ENCODE measurements at places on chromosomes 7 and 10.

DNA sequence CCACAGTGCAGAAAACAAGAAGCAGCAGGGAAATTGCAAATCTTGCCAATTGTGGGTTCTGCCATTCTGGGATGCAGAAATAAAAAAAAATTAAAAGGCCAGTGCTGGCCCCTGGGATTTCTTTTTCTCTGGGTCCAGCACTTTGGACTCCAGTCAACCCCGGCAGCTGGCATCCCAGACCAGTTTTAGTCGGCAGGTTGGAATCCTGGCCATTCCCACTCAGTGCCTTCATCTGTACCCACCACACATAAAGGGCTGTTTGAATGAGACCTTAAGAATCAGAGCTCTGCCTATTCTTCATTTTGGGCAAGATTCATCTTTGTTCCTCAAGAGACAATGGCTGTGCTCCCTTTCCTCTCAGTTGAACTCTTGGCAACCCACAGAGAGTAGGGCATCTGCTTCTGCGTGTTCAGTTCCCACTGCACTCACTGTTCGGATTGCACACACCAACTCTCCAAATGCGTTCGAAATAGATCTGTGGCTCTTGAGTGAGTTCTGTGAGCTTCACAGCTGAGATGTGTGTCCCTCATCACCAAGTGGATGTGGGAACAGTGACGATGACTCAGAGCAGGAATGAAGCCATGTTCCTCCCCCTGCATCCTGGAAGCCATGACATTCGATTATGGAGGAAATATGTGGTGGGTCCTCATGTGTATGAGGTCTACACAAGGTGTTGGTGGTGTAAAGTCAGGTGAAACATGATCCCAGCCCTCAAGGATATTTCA lies 63.0 kb upstream of the EGFR start:
- no peak for DNase-seq

- no peak for DNase-seq
These were observed 89.3 kb downstream of the CYP51A1 start for GRCh38 chr7:92044940-92045339.

DNA sequence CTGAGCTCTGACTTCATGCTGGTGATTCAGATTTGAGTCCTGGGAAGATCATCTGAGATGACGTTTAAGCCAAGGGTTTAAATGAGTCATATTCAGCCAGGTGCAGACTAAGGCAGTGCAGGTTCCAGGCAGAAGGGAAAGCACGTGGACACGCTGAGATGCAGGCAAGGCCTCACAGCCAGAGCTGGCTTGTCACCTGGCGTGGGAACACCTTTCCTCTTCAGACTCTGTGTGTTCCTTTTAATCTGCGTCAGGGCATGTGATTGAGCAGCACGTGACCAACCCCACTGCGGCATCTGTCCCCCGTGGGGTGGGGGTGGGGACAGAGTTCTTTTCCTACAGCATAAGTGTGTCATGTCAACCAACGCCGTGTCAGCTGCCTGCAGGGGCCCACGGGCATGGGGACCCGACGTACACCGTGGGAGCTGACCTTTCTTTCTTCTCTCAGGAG lies 10.7 kb upstream of the IDI2 start:
- no peak for DNase-seq

DNA sequence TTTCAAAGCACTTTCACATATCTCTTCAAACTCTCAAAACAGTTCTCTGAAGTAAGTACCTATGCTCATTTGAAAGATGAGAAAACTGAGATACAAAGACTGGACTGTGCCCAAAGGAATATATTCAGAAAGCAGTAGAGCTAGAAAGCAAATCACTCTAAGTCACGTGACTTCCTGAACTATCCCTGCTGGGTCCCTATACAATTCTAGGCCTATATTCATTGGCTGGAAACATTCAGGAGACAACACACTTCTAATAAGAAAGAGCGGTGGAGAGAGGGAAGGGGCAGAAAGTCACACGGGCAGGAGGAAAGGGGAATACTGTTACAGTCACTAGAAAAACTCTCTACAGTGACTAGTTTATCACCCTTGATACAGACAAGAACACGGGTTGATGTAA lies 140.0 kb downstream of the CHCHD3 start:
- DNase-seq = no peak

DNA sequence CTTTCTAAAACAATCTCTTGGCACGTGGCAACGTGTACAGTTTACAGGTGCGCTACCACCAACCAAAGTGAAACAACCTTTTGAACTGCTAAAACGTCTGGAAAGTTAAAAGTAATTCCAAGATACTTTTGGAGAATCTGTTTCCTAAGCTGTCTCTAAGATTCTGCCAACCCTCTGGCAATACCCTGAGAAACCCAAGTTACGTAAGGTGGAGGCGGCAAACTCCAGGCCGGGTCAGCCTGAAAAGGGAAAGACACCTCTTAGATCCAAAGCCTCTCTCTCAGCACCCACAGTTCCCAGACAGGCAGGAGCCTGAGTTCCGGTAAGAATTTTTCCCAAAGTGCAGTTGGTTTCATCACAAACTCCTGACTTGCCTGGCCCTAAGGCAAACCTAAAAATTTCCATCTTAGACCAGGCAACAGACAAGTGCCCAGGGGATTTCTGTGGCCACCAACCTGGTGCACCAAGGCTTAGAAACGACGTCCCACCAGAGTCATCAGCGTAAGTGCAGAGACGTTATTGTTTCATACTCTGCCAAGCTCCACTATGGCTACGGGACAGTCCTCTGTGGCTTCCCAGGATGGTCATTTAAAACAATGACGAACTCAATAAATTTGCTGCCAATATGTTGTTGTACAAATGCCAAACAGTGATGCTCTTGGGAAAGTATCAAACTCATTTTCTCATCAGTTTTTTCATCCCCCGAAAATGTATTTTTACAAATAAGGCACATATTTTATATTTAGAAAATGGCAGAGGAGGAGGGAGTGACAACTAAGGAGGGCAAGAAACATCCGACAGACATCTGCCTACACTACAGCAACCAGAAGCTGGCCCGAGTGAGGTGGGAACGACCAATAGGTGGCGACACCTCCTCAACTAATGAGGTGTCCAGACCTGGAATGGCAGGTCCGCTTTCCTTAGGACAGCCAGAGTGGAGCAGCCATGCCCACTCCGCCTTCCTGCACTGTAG lies 205.8 kb upstream of the FRMD4A start:
- peak; percentile 41 for DNase-seq

DNA sequence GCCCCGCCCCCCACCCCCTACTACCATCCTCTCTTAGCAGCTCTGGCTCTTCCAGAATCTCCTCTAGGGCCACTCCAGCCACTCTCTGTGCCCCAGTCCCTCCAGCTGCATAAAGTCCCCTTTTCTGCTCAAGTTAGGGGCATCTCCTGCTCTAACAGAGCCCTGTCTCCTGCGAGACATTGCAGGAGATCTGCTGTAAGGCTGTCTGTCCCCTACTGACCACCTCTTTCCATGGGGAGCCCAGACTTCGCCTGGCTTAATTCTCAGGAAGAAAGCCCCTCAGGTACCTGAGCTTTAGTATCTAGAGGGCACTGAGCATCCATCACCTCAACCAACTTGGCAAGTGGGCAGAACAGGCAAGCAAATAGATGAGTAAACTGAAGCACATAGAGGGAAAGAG lies 200.7 kb upstream of the ZMIZ1 start:
- no peak for DNase-seq

DNA sequence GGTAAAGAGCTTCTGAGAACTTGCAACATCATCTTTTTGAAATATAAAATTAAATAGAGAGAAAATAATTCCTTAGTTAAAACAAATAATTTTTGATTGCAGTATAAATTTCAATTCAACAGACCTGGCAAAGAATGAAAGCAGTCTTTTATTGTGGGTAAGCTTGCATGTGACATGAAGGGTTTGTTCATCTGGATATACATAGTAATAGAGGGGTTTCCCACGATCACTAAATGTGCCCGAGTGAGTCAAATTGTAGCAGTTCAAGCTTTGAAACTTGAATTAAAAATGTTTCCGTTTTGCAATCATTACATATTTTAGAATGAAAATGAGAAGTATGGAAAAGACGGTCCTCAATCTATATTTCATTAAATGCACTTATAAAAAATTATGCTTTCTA lies 658.4 kb upstream of the MBL2 start:
- DNase-seq = no peak

- DNase-seq = no peak
These were observed 58.5 kb downstream of the ABCB4 start for GRCh38 chr7:87416682-87417587.
